Heart right ventricle (tissue), 16 donors: ENCODE measurements at places on chromosomes 6 and 20. TPM values are rescaled to one million over a fixed set of nuclear protein-coding genes. Genes with fewer than 3 reads are reported as not detected.

The CRISP3 gene
- not detected for polyA plus RNA-seq

The TNNC2 gene
- 0.59 TPM for polyA plus RNA-seq

The ADAT2 gene
- 4.3 TPM for polyA plus RNA-seq

The CCN6 gene
- polyA plus RNA-seq = not detected

The SSTR4 gene
- polyA plus RNA-seq = not detected

The FNDC11 gene
- 0.29 TPM for polyA plus RNA-seq

The DNAH8 gene
- not detected for polyA plus RNA-seq

The PLN gene
- 764 TPM for polyA plus RNA-seq
